ENCODE measurements at places on chromosomes 5 and 9.

DNA sequence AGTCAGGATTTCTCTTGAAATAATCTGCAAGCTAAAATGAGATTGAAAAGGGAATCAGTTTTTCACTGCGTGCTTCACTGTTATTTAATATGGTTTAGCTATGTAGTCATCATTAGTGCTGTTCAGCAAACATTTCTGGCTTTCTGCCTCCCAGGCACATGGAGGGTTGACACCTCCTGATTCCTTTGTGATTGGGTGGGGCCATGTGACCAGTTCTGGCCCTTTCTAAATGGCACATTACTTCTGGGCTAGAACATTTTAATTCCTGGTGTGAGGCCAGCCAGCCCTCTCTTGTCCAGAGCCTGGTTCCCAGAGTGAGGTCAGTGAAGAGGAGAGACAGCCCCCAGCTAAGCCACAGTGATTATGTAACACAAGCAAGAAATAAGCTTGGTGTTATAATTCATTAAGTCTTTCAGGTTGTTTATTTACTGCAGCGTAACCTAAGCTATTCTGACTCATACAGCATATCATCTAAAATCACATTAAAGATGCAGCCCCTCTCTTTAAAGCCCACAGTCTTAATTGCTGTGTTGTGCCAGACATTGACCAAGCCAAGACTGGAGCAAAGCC lies 17.4 kb upstream of the ARSI start:
- no peak for DNase-seq

- no peak for DNase-seq
Measured at GRCh38 chr9:137302449-137303150, 529 bp upstream of the NRARP start.

- DNase-seq: no peak
Measured at GRCh38 chr9:117290306-117290840, 124.5 kb downstream of the ASTN2 start.

GRCh38 chr5:178475422-178475821 lies 114.8 kb downstream of the COL23A1 start:
- no peak for DNase-seq

DNA sequence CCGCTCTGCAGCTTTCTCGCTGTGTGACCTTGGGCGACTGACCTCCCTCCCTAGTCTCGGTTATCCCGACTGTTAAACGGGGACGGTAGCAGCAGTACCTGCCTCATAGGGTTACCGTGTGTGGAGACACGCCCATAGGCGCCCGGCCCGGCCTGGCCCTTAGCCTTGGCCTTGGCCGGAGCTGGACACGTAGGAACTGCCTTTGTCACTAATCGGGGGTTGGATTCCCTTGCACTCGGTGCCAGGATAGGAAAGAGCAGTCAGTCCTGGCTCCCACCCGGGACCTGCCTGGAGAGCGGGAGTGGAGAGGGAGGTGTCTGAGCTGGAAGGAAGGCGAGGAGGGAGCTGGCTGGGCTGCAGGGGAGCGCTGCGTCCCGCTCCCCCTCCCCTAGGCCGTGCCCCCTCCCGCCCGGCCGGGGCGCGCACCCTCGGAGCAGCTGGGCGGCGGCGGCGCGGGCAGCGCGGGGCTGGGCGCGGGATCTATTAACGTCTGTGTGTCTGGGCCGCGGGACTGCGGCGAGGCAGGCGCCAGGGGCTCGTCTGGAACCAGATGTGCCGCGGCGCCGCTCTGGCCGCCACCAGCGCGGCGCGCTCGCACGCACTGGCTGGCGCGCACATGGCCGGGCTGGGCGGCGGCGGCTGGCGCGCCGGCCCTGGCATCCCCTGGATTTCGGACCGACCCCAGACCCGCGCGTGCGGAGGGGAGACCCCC lies 31.7 kb downstream of the PRRX2 start:
- no peak for DNase-seq

Measured in Kasumi-1 (cell line).